MM.1S (cell line): ENCODE measurements at places on chromosomes 3 and 15.

DNA sequence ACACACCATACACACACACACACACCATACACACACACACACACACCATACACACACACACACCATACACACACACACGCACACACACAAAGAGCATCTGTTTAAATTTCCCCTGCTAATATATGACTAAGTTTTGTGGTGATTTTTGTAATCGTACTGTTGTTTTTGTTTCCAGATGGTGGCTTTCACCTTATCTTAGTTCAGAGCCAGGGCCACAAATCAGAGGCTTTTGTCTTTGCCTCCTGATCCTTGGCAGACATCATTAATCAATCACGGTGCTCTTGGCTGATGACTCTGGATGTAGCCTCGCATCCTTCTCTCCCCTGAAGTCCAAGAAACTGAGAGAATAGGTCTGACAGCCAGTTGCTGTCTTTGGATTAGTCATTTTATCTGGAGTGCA lies 52.1 kb downstream of the EDEM1 start:
- no peak for DNase-seq

GRCh38 chr3:165835431-165835830 lies 1.8 kb downstream of the BCHE start:
- DNase-seq, result no peak

DNA sequence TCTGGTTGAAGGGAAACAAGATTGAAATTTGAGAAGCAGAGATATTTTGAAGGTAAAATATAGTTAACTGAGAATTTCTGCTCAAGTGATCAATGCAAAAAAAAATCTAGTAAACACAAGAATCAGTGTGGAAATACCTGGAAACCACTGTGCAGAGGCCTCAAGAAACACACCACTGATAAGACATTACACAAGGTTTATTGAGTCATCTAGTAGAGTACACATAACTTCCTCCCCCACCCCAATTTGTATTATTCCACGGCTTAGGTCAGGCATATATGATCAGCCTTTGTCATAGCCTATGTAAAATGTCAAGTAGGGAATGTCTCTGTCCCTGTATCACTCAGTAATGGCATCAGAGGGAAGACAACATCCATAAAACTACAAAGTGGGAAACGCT lies 447.8 kb upstream of the BCHE start:
- DNase-seq, result no peak

GRCh38 chr15:90213122-90213817 lies 12.1 kb downstream of the SEMA4B start:
- DNase-seq, result no peak

DNA sequence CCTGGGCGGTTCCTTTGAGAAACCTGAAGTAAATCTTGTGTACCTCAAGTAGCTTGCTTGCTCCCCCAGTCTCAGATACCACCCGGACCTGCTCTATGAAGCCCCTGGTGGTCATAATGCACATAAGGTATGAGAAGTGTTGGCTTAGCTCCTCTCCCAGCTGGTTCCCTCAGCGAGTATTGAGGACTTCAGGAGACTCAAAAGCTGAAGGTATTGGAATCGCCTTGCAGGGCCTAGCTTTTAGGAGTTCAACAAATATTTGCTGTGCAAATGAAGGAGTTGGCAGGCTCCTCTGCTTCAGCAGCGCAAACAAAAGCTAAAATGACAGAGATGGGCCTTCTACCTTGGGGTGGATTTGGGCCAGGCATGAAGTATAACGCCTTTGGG lies 1.7 kb downstream of the CMTM8 start:
- peak; percentile 54 for DNase-seq
